ENCODE measurements at places on chromosomes 11 and 22.

DNA sequence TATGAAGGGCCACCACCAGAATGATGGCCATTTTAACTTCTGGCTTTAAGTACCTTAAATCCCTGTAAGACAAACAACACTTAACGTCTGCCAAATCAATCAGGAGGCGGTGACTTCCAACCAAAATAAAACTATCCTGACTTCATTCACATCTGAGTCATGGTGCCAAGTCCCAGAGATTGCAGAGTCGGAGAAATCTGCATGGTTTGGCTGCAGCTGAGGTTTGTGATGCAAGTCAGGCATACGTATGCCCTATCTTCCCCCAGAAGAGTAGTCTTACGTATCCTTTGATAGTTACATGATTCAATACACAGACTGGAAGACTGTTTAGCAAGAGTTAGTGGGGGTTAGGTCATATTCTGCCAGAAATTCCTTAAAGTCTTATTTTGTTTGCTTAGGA lies 1.7 kb upstream of the GAB2 start:
- DNase-seq = peak; percentile 85

DNA sequence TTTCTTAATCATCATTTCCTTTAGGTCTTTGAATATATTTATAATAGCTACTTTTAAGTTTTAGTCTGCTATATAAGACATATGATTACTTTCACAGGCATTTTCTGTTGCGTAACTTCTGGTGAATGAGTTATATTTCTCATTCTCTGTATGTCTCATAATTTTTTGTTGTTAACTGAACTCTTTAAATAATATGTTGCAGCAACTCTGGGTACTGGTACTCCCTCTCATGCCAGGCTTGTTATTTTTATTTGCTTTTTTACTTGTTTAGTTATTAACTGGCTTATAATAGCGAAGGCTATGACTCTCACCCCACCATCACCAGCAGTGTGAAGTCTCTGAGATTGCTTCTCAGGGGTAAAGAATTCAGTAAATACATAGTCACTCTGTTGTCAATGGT lies 524.2 kb upstream of the CHORDC1 start:
- no peak for DNase-seq

- DNase-seq = peak; percentile 37
Measured at GRCh38 chr11:128848815-128849455, 18.2 kb downstream of the KCNJ1 start.

DNA sequence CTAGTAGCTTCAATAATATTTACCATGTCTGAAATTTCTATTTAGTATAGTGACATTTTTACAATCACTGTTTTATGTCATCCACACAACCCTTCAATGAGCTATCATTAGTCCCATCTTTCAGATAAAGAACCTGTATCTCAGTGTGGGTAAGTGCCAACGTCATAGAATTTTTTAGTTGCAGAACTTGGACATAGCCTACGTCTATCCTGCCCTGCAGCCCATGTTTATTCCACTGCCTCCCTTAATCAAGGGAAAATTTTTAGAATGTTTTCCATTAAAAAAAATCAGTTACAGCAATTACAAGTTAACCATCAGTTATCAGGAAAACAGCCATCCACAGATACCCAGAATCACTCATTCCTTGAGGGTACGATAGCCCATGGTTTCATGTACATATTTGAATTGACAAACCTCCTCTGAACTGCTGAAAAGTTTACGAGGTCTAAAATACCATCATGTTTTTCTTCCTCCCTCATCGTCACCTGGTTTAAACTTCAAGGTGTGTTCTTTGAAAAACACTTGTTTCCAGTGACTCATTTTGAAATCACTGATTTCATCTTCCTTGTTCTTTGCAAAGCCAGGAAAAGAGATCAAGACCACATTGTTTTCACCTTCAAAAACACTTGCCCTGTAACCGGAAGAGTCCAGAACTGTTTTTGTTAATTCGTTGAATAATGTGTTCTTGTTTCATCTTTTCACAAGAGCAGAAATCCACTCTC lies 100.9 kb downstream of the FAM76B start:
- no peak for DNase-seq

- DNase-seq = no peak
Measured at GRCh38 chr11:110085255-110085838, 7.8 kb upstream of the ZC3H12C start.

DNA sequence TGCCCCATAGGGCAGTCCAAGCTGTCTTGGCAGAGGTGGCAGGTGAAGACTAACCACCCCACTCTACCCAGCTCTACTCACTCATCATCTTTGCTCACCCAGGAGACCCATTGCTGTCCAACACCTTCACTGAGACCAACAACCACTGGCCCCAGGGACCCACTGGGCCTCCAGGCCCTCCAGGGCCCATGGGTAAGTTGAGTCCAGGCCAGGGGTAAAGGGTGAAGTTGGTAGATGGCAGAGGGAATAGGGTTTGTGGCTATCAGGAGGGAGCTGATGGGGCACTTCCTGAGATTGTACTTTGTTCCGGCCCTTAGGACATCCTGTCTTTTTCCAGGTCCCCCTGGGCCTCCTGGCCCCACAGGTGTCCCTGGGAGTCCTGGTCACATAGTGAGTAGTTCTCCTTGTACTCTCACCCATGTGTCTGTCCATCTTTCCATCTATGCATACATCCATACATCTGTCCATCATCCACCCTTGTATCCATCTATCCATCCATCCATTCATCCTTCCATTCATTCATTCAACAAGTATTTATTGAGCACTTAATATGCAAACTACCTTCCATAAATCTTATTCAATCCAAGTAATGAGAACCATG lies 27.7 kb downstream of the EMID1 start:
- no peak for DNase-seq

GRCh38 chr22:43923191-43923590 lies 414 bp upstream of the PNPLA3 start:
- DNase-seq = peak; percentile 30

DNA sequence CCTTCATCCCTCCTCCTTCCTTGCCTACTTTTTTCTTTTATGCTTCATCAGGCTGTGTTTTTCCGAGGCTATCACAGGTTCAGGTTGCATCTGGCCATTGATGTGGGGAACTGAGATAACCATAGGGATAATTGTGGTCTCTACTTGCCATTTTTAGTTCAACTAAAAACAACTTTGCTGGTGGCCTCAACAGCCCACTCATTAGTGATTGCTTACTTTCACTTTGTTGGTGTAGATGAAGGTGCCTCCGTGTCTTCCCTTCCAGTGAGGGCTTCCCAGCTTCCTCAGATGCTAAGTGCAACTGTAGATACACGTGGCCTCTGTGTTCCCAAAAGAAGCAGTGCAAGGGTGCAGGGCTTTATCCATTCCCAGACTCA lies 35.0 kb downstream of the KCNJ1 start:
- DNase-seq = no peak

- no peak for DNase-seq
Measured at GRCh38 chr11:98729118-98729517, 291.6 kb upstream of the CNTN5 start.

DNA sequence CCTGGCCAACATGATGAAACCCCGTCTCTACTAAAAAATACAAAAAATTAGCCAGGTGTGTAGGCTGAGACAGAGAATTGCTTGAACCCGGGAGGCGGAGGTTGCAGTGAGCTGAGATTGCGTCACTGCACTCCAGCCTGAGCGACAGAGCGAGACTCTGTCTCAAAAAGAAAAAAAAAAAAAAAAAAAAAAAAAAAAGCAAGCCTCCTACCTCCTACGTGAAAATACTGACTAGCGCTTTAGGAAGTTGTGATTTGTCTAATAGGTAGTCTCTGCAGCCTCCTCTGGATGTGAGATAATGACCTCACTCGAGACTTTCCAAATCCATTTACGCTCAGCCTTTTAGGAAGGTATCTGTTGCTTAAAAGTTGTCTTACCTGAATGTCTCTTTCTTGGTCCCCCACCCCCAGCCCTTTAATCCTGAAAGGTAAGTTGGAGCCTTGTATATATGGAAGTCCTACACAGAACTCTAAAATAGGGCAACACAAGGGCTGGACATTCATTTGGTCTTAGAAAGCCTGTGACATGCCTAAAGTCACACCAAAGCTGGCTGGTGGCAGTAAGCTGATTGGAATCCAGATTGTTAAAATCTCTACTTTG lies 5.5 kb downstream of the SEPTIN3 start:
- no peak for DNase-seq

DNA sequence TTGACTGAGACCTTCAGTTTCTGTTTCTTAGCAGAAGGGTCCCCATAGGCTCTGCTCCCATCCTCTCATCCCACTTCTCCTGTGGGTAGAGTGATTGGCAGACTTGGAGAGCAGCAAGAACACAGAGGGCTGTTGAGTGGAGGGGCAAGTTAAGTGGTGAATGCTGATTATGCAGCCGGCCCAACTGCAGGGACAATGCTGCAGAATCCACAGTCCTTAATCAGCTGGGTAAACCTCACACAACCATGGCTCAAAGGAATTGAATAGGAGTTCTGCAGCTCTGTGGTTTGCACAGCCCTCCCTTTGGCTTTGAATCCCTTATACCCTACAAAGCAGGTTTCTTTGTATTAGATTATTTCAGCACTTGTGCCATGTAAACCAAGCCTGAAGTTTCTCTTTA lies 161.1 kb downstream of the NAV2 start:
- DNase-seq = no peak

- no peak for DNase-seq
Measured at GRCh38 chr11:197741-198235, 4.9 kb downstream of the SCGB1C1 start.

- no peak for DNase-seq
Measured at GRCh38 chr11:123671534-123671933, 17.1 kb upstream of the SCN3B start.

DNA sequence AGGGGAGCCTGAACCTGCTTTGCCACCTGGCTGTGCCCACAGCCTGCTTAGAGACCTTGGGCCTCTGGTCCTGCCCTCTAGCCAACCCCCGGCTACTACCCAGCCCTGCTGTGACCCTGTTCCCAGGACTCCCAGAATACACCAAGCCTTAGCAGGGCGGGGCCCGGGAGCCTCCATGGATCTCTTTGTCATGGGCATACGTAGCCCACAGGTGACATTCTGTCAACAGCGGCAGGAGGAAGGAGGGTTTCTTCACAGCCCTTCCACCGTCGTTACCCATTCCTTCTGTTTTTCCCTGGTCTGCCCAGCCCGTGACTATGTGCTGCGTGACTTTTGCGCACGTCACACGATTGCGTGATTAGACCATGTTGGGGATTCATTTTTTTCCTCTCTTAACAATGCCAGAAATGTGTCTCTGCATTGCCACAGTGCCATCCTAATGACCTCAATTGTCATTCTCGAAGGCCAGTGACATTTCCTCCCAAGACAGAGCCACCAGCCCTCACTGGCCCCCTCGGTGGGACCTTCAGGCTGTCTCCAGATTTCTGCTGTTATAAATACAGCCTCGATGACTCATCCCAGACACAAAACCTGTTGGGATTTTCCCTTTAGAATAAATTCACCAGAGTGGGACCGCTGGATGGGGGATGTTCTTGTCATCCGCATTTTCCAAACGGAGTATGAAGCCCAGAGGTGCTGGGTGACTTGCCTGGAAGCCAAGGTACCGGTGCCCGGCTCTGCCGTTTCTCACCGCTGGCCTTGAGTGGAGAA lies 9.0 kb downstream of the SYT12 start:
- peak; percentile 85 for DNase-seq

GRCh38 chr11:4071914-4072313 lies 22.7 kb upstream of the RRM1 start:
- no peak for DNase-seq

GRCh38 chr11:88861618-88862017 lies 204.2 kb downstream of the GRM5 start:
- no peak for DNase-seq

DNA sequence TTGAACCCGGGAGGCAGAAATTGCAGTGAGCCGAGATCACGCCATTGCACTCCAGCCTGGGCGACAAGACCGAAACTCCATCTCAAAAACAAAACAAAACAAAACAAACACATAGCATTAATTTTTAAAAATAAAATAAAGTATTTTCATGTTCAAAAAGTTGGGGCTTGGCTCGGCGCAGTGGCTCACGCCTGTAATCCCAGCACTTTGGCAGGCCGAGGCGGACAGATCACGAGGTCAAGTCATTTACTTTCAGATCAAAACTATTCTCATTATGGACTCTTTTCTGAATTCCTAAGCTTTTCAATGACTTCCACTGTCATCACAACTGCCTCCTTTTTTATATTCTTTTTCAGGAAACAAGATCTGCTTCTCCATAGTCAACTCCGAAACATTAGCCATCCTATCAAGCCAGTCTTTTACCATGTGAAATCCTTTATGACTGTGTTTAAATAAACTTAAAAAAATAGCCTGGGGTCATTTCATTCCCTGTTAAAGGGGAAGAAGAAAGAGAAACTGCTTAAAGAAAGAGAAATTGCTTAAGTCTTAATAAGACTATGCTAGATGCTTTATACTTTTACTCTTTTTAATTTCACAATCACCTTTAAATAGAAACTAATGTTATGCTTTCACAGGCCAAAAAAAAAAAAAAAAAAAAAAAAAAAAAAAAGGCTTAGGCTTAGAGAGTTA lies 13.1 kb upstream of the CHRNA10 start:
- DNase-seq = peak; percentile 8

GRCh38 chr11:17443423-17443822 lies 33.2 kb downstream of the ABCC8 start:
- DNase-seq = no peak

DNA sequence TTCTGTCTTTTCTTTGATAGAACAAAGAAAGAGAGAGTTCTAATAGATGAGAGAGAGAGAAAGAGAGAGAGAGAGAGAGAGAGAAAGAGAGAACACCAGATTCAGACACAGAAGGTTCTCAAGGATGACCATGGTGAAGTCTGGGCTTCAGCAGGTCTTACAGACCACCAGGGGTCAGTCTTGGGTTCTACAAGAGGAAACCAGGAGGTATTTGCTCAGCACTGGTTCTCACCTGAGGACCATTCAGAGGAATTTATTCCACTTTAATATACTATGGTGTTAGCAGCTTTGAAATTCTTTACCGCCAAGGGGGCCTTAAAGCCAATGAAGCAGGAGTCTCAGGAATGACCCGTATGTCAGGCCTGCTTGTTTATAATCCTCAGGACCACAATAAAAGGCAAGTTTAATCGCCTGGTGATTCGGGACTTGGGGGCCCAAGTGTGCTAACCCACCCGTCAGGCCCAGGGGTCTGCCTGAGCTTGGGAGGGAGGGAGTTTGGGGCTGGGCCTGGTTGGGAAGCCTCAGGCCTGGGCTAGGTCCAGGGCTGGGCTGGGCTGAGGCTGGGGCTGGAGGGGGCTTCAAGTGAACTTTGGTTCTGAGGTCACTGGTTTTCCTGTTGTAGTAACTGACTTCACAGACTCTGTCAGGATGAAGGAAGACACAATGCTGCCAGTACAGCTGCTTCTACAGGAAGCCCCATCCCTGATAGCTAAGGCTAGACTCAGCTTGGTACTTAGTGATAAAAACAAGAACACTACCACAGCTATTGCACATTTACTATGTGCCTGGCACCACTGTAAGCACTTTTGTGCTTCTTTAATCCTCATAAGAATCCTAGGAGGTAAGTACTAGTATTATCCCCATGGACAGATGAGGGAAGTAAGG lies 179.2 kb upstream of the ZBED5 start:
- peak; percentile 61 for DNase-seq

GRCh38 chr22:21098099-21098671 lies 52.4 kb downstream of the LRRC74B start:
- DNase-seq = peak; percentile 6
